ENCODE measurements at places on chromosomes 3 and 15. TPM values are rescaled to one million over a fixed set of nuclear protein-coding genes. Genes with fewer than 3 reads are reported as not detected.

The GOLGA6L10 gene
- total RNA-seq = 0.13 TPM

The PYGO1 gene
- 4.4 TPM for total RNA-seq

The PLCH1 gene
- total RNA-seq = 0.06 TPM

The BCHE gene
- 0.31 TPM for total RNA-seq

The NR2F2 gene
- total RNA-seq = 12.7 TPM

The C3orf20 gene
- 0.13 TPM for total RNA-seq

Data from aortic smooth muscle cell (primary cell).